ENCODE measurements at places on chromosomes 12 and 14. TPM values are rescaled to one million over a fixed set of nuclear protein-coding genes. Genes with fewer than 3 reads are reported as not detected.

IAPP gene
- not detected for total RNA-seq

AICDA gene
- total RNA-seq = not detected

- H3K4me1 ChIP-seq = peaks cover 6% of the 10 kb centered on the region
- no peaks in the 10 kb centered on the region for H3K36me3 ChIP-seq
- DNase-seq = no peak
- no peak overlapping the region for H3K4me3 ChIP-seq
- no peak overlapping the region for H3K27ac ChIP-seq
Observed at GRCh38 chr12:109831365-109831764, 1.8 kb downstream of the TRPV4 start.

GSC gene
- not detected for total RNA-seq

DNA sequence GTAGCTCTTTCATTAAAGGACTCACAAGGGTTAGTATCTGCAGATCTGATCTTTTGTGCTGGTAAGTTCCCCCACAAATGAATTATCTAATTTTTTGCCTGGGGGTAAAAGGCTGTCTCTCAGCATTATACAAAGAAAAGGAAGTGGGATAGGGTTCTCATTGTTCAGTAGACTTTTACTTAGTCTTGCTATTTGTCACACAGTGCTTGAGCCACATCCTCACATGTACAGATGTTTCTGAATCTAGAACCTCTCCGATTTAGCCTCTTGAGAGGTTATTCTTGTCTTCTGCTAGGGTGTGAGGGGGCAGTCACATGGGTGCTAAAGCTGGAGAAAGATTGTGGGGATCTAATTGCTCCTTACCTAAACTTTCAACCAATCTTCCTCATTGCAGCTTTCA lies 93.0 kb downstream of the SLC41A2 start:
- H3K4me3 ChIP-seq = no peak overlapping the region
- no peak overlapping the region for H3K27ac ChIP-seq
- H3K4me1 ChIP-seq = peaks cover 11% of the 10 kb centered on the region
- H3K27me3 ChIP-seq = peaks cover 10% of the 10 kb centered on the region
